ENCODE measurements at places on chromosomes 12 and 14.

- DNase-seq, result no peak
Measured at GRCh38 chr12:18483698-18484325, 222.5 kb downstream of the PIK3C2G start.

- DNase-seq, result no peak
Measured at GRCh38 chr14:30553311-30553989, 5.5 kb upstream of the G2E3 start.

DNA sequence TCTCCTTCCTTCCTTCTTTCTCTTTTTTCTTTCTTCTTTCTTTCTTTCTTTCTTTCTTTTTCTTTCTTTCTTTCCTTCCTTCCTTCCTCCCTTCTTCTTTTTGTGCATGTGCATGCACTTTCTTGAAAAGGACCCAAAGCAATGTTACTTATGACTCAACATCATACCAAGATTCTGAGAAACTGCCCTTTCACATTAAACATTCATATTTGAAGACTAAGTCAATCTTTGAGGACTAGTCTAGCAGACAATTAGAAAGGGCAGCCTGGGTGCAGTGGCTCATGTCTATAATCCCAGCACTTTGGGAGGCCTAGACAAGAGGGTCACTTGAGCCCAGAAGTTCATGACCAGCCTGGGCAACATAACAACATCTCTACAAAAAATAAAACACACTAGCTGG, 212.8 kb upstream of the KITLG start:
- no peak for DNase-seq

GRCh38 chr12:56448860-56449621, at the start of gene TIMELESS:
Gene TIMELESS (minus strand): TSS chr12:56449426. CDS start chr12:56434170, 15,256 bp downstream.
- DNase-seq, result peak; percentile 88

DNA sequence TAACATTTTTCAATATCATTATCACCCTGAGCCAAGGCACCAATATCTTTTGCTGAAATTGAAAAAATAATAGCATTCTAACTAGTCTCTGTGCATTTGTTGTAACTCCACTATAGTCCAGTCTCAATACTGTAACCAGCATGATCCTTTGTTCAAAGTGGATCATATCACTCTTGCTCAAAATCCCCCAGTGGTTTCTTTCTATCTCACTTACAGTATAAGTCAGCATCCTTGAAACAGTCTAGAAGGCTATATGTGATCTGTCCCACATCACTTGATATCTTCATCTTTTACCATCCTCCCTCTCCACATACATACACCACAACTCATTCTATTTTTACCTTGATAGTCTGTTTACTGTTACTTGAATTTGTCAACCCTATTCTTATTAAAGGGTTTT, 435.7 kb downstream of the CCER1 start:
- DNase-seq, result no peak

GRCh38 chr14:63275611-63276010, 43.1 kb downstream of the GPHB5 start:
- DNase-seq, result no peak

- no peak for DNase-seq
Measured at GRCh38 chr14:44960146-44960545, 1.6 kb downstream of the KLHL28 start.

DNA sequence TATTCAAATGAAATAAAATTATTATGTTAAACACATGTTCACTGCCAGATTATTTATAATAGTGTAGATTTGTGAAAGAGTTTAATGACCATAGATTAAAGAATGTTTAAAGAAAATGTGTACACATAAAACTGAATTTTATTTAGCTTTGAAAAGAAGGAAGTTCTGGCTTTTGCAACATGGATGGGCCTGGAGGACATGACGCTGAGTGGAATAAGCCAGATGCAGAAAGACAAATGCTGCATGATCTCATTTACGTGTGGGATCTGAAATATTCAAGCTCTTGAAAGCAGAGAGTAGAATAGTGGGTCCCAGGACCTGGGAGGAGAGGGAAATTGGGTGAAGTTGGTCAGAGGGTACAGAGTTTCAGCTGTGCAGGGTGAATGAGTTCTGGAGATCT, 1261.2 kb downstream of the TMEM121 start:
- no peak for DNase-seq

DNA sequence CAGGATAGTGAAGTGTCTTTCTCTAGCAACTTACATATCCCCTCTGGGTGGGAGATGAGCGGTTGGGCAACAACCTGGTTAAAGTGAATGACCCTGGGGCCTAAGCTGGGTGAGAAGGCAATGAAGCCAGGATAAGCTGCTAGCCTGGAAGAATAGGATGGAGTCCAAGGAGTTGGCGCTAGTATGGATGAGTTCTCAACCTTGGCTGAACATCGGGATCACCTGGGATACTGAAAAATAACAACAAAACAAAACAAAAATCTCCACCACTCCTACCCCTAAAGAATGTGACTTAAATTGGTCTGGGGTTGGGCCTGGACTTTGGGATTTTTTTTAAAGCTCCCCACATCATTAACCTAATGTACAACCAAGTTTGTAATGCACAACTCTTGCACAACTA, 4.8 kb upstream of the RPS6KA5 start:
- no peak for DNase-seq
